CD4-positive, alpha-beta T cell treated with Interleukin-10 for 1 hour (primary cell): ENCODE measurements at places on chromosomes 6 and 20.
A peak's percentile ranks its signal among the peaks of the same experiment; 100 is the strongest.

DNA sequence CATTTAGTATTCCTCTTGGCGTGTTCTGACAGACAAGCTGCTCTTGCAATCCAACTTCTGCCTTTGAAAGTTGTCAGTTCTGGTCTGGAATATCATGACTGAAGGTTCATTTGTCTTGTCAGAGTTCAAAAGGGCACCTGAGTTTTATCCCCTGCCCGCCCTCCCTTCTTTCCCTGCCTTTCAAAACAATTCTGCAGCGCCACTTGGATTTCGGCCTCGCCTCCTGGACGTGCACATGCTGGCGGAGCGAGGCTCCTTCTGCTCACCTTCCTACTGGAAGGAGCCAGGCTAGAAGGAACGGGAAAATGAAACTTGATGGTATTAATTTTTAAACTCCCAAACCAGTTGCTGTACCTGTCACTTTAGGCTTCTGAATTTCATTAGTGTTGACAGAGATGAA, 55.7 kb upstream of the HDGFL1 start:
- DNase-seq: no peak

DNA sequence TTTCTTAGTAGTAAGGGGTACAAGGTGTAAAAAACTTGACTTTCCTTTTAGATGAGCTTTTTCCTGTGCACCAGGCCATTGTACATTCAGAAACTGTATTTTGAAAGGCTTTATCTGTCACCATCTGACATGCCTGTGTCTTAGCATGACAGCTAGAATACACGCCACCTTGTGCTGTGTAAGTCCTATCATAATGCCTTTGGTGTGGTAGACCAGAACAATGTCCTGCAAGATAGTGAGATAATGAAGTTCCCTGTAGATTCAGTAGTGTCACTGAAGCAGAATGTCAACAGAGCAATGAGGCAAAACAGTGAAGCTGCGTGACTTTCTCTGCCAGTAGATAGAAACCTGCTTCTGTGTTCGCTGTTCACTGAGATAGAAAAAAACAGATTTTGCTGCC, 105.8 kb downstream of the JAG1 start:
- peak; percentile 8 for DNase-seq

DNA sequence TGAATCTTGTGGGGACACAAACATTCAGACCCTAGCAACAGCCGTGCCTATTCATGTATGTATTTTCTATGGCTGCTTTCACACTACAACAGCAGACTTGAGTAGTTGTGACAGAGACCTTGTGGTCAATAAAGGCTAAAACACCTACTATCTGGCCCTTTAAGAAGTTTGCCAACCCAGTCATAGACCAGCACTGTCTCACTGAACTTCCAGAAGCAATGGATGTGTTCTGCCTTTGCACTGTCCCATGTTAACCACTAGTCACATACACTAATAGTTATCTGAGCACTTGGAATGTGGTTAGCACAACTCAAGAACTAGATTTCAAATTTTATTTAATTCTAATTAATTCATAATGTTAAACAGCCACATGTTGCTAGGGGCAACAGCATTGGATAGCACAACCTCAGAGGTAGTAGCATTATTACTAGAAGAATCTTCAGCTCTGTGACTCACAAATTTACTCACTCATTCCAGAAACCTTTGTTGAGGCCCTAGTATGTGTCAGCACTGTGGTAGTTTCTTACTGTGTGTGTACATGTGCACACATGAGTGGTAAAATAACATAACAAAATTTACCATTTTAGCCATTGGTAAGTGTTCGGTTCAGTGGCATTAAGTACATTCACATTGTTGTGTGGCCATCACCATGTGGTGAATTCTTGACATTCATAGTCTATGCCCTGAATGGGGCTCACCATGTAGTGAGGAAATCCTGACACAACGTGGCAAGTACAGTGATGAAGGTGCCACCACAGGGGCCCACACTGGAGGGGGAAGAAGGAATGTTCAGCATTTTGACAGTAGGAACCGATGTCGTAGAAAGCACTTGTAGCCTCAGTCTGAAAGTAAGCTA, 107.3 kb downstream of the CEP57L1 start:
- no peak for DNase-seq

DNA sequence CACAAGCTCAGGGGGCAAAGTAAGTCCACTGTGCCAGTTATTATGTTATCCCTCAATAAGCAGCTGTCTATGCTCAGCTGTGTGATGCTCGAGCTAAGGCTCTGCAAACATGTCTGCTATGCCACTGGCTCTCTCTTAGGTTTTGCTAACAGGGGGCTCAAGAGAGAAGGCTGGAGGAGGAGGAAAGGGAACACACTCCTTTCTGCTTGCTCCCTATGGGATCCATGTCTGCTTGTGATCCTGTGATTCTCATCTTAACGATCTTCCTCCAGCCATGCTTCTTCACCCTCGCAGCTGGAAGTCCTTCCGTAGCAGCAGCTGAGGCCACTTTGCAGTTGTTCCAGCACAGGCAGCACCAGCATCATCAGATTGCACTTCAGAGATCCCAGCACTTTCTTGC, 37.0 kb upstream of the IGF2R start:
- DNase-seq: no peak

DNA sequence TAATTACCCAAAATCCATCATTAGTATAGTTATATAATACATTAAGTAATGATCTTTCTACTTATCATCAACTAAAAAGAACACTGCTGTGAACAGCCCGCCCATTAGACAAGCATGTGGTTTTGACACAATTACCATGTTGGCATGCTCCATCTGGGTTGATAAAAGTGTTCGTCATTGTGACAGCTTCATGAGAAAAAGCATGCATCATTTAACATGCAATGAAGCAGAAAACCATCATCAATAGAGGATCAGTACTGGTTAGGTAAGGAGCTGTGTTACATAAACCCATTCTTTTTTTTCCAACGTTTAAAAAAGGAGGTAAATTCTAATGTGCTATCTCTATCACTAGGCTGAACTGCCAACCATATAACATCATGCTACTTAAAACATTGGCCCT, 101.9 kb downstream of the EPB41L2 start:
- DNase-seq: no peak
